ENCODE measurements at places on chromosomes 2 and 18.

DNA sequence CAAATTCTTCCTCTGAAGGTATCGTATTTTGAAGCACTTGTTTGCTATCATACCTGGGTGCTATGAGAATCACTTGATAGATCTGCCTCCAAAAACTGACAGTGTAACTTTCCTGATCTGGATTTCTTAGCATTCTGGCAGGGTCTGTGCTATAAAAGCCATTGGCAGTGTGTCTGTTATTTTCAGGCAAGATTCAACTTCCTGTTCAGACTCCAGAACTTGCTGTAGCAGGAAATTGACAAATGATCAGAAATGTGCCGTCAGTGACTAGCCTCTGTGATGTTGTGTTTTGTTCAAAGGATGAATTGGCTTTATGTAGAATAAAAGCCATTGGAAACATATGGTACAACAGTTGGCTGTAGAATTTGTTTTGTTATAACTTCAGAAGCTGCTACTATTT is 273.3 kb downstream of the PTPRM start:
- DNase-seq = no peak

DNA sequence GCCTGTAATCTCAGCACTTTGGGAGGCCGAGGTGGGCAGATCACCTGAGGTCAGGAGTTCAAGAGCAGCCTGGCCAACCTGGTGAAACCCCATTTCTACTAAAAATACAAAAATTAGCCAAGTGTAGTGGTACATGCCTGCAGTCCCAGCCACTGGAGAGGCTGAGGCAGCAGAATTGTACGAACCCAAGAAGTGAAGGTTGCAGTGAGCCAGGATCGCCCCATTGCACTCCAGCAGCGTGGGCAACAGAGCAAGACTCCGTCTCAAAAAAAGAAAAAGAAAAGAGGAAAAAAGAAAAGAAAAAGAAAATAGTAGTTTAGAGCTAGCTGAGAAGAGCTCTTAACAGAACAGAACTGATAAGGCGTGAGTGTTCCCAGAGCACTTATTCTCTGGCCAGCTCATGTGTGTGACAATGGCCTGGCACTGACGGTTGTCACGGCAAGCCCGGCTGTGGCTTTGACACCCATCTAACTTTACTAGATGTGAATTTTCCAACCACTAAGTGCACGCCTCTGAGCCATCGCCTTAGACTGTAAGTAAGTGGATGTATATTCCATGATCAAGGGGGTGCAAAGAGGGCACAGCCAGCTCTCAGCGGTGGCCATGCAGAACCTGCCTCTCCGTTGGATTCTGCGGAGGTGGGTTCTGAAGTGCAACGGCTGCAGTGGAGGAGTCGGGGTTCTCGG is 80.0 kb downstream of the ZNF516 start:
- DNase-seq = no peak

- DNase-seq = no peak
Observed at GRCh38 chr2:238638982-238639628, 208.8 kb upstream of the TWIST2 start.

- no peak for DNase-seq
Observed at GRCh38 chr2:220764171-220764570, 807.9 kb downstream of the EPHA4 start.

GRCh38 chr2:237453671-237454070 is 33.4 kb upstream of the MLPH start:
- no peak for DNase-seq
